ENCODE measurements at places on chromosomes 11 and 22. TPM values are rescaled to one million over a fixed set of nuclear protein-coding genes. Genes with fewer than 3 reads are reported as not detected.

The OR52I2 gene
- not detected for total RNA-seq

The ATG2A gene
- 10.1 TPM for total RNA-seq

The UBQLN3 gene
- 0.16 TPM for total RNA-seq

The SHISAL1 gene
- total RNA-seq = 5.8 TPM
